Stimulated activated CD4-positive, alpha-beta T cell treated with anti-CD3 and anti-CD28 coated beads, Interleukin-4, amount 100 ng/mL, for 1 hour (primary cell): ENCODE measurements at places on chromosomes 12 and 14.

DNA sequence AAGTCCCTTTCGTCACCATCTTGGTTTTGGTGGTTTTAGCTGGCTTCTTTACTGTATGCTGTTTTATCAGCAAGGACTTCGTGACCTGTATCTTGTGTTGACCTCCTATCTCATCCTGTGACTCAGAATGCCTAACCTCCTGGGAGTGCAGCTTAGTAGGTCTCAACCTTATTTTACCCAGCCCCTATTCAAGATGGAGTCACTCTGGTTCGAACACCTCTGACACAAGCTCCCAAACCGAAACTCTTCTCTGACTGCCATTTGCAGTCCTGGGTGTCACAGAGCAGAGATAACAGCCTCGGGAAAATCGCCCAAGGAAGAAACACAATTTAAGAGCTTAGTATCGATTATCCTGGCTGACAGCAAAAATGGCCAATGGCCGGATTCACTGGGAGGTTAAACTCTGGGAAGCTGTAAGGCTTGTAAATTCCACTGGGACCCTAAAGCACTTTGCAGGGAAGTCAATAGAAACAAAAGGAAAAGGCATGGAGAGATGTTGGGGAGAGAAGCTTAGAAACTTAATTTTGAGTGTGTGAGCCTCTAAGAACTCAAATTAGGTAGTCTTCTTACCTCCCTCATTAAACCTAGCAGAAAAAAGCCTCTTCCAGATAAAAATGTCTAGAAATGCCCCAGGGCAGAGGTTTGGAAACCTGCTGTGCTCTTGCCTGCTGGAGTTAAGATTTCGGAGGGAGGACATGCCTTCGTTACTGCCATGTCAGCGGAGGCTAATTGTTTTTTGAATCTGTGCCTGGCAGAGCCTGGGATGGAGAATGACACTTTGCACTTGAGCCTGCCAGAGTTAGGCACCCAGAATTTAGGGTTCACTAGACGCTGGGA lies 56.5 kb upstream of the RPH3A start:
- no peak for DNase-seq

GRCh38 chr12:10102322-10102721 lies 3.5 kb upstream of the CLEC1A start:
- no peak for DNase-seq

DNA sequence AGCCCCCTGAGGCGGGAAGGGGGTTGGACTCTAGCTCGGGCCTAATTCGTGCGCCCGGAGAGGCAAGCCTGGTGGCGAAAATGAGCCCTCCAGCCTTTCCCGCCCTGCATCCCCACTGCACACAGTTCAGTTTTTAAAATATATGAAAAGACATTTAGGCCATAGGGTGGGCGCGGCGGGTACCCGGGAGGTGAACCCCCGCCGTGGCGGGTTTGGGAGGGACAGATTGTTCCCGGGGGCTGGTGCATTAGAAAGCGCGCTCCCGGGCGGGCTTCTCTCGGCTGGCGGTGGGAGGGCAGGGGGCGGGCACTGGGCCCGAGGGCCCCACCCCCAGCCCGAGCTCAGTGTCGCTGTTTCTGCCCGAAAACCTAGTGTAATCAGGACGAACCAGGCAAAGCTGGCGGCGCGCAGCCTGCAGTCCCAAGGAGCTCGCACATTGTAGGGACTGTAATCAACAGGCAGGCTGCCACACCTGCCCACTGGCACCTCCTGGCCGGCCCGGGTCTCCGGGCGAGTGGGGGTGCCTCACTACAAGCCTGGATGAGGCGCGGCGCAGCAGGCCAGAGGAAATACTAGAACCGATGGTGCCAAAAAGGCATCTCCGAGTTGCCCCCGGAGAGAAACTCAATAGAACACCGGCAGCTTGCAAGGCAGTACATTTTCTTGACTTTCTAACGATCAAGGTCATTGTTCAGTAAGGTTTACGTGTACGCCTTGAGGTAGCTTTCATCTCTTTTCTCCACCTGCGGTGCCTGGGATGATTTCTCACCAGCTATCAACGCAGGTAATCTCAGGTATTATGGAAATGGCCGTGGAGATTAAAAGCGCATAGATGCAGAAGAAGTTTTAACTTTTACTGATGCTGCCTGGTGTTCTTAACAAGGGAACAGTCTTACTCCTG lies 764 bp upstream of the SPTB start:
- DNase-seq, result peak; percentile 68

- no peak for DNase-seq
These were observed 77.7 kb downstream of the MAP1LC3B2 start for GRCh38 chr12:116636608-116637519.

DNA sequence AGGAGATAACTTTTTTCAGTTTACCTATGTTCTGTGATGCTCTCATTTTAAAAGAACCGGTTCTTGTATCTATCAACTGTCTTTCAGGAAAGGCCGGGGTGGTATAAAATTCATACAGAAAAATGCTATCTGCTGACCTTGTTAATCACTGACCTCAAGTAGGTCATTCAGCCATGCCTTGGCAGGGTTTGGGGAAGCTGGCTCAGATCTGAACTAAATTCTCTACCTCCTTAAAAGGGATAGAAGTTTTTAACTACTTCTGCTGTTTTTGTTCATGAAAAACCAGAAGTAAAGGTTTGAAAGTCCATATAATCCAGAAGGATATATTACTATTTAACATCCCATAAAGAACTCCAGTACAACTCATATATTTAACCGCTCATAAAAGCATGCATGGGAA lies 10.1 kb downstream of the MYRFL start:
- no peak for DNase-seq
